ENCODE measurements at places on chromosomes 1 and 21. TPM values are rescaled to one million over a fixed set of nuclear protein-coding genes. Genes with fewer than 3 reads are reported as not detected.
A peak's percentile ranks its signal among the peaks of the same experiment; 100 is the strongest.

GRCh38 chr1:15786581-15786980, 20.9 kb downstream of the UQCRHL start:
- no peak for DNase-seq

DNA sequence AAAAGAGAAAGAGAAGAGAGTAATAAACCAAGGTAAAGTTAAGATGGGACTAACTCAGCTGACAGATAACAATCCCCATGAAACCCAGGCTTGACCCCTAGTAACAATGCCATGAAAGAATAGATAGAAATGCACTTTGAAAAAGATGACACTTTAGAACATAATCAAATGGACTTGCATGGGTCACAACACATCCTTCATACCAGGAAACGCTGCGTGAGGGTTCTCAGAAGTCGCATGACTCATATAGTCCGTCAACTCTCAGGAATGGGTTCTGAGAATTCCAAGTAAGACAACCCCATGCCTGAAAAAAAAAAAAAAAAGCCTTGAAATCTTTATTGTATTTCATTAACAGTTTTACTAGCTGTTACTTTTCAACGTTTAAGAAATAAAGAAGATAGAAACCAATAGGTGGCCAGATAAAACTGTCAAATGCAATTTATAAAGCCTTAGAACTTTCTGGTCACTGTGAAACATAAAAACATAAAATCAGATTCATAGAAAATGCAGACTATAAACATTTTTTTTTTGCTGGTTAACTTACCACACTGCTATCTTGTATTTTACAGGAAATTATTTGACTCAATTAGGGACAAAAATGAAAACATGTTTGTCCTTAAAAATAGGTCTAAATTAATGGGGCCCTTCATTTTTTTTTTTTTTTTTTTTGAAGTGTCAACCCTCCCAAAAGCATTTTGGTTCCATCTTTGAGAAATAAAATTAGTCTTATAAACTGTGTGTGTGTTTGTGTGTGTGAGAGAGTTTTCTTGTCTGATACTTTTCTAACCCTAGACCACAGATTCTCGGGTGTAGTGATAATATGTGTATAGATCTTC, 202.1 kb downstream of the NCAM2 start:
- peak; percentile 0 for DNase-seq

DNA sequence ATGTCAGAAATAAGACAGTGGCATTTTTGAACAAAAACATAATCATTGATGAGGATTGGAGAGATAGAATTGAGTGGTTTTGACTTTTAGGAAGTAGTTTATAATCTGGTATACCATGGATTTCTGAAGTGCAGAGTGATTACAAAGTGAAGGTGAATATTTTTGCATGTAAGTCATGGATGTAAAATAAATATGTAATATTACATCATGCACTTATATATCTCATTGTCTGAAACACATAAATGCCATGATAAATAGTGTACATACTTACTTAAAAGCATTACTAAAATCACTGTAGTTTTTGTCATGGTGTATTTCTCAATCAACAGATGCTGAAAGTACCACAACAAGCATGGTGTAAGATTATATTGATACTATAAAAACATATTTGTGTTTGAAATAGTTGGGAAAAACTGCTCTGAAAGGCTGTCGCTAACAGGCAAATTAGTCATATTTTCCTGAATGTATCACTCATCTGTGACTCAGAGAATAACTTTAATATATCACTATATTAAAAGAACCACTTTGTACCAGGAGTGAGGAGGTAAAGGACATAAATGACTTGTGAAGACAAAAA, 24.8 kb upstream of the RGS18 start:
- DNase-seq: peak; percentile 52

DNA sequence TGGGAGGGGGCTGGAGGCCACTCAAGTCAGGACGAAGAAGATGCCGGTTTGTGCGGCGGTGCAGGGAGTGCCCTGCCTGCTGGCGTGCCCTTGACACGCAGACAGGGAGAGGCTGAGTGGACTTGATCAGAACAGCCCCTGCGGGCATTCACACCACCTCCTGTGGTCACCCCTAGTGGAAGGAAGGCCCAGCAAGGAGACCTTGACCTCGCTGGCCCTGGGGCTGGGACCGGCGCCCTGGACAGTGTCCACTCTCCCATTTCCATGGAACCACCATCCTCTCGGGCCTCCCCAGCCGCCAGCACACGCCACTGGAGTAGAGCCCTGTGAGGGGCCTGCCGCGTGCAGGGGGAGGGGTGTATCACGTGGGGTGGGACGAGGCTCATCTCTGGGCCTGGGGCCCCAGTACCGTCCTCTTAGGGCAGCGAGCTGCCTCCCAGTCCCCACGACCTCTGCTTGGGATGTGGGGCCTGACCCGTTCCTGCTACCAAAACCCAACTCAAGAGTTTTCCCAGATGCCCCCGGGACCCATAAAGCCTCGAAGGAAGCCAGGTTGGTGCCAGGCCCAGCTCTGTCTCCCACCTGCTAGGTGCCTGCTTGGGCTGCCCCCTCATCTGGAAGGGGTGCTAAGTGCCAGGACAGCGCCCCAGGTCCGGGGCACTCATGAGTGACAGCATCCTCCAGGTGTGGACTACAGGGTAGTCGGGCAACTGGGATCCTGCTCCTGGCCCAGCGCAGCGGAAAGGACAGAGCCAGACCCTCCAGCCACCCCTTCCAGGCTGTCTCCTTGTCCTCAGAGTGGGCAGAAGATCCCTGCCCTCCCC, 62.8 kb downstream of the SLX9 start:
- DNase-seq: no peak

RNU1-1 gene
- total RNA-seq: under 0.01 TPM

S100A5 gene
- not detected for total RNA-seq

- no peak for DNase-seq
These were observed 15.9 kb downstream of the HSPA13 start for GRCh38 chr21:14366998-14367397.

PLA2G2F gene
- not detected for total RNA-seq

- DNase-seq: no peak
These were observed 18.2 kb upstream of the PDC start for GRCh38 chr1:186479162-186479561.

- DNase-seq: no peak
These were observed 35.9 kb upstream of the CAMK1G start for GRCh38 chr1:209547626-209548025.

CSF3R gene
- total RNA-seq: not detected

OR2M3 gene
- total RNA-seq: not detected

MTF2 gene
- 50.5 TPM for total RNA-seq

GRCh38 chr1:59485171-59485570, 188.3 kb downstream of the FGGY start:
- no peak for DNase-seq

DNA sequence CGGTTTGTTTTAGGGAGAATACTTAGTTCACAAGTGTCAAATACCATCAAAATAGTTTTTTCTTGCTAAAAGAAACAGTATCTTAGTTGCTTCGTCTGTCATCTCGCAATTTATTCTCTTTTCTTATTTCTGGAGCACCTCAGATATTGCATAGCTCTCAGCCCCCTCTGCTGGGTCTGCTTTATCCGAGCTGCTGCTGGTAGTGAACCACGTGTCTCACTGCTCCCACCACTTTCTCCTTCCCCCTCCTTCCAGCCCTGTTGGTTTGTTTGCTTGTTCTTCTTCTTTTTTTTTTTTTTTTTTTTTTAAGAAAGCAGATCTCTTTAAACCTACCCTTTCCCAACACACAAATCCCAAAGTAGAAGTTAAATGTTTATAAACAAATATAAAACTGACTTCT, 170.8 kb downstream of the EDEM3 start:
- DNase-seq: no peak

DNA sequence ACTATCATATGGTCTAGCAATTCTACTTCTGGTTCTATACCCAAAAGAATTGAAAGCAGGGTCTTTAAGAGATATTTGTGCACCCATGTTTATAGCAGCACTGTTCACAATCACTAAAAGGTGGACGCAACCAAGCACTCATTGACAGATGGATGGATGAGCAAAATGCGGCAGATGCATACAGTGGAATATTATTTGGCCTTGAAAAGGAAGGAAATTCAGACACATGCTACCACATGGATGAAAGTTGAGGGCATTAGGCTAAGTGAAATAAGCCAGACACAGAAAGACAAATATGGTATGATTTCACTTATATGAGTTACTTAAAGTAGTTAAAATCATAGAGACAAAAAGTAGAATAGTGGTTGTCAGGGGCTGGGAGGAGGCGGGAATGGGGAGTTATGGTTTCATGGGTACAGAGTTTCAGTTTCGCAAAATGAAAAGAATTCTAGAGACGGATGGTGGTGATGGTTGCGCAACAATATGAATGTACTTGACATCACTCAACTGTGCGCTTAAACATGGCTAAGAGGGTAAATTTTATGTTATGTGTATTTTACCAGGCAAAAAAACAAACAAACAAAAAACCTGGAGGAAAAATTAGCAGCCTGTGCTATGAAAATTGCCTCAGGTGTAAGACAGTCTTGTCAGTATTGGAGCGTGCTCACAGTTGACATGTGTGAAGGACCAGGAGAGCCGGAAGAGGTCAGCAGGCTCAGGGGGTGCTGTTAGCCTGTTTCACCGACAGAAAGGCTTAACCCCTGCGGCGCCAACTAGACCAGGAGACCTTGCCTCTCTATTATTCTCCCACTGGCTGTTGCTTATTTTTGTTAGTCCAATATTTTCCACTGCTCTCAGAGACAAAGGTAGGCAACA, 26.5 kb downstream of the CD247 start:
- no peak for DNase-seq

SERTAD4 gene
- total RNA-seq: 1.1 TPM

KCNC4 gene
- 5.1 TPM for total RNA-seq

GRCh38 chr1:7915826-7916500, 24.7 kb downstream of the TNFRSF9 start:
- DNase-seq: peak; percentile 21

- no peak for DNase-seq
These were observed 2.9 kb downstream of the CRYZ start for GRCh38 chr1:74729741-74730478.

SPTA1 gene
- 3.1 TPM for total RNA-seq

GRCh38 chr1:198574325-198574724, 33.8 kb upstream of the ATP6V1G3 start:
- DNase-seq: no peak

TTLL7 gene
- total RNA-seq: 2.2 TPM

COG2 gene
- 20.1 TPM for total RNA-seq

DNA sequence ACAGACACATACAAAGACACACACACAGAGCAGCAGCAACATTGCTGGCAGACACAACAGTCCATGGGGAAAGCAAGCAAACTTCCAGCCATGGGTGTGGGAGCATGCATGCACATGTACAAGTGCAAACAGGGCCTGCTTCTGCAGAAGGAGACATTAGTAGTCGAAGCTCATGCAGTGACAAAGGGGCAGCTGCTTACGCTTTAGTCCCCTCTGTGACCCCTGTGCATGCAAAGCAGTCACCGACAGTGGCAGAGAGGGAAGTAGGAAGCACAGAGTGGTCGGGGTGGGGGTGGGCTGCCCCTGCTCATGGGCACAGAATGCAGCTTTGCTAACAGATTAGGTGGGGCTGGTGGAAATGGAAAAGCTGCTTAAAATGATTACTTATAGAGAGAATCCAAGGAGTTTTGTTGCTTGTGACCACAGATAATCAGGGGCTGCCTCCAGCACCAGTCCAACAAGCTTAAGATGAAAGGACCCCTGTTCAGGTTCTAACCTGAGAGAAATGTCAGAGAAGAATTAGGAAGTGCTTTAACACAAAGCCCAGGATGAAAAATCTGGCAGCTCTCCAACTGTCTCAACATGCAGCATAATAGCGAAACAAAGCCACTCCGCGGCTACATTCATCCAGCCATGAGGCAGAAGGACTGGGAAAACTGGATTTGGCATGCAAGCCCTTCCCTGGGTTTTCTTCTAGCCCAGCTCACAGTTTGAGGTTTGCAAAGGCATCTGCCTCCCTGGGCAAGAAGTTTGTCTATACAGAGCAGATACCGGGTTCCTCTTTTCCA, 378.9 kb downstream of the KCNH1 start:
- no peak for DNase-seq

CFHR3 gene
- not detected for total RNA-seq

- no peak for DNase-seq
These were observed 155.6 kb upstream of the ZNF648 start for GRCh38 chr1:182217071-182217470.

DNA sequence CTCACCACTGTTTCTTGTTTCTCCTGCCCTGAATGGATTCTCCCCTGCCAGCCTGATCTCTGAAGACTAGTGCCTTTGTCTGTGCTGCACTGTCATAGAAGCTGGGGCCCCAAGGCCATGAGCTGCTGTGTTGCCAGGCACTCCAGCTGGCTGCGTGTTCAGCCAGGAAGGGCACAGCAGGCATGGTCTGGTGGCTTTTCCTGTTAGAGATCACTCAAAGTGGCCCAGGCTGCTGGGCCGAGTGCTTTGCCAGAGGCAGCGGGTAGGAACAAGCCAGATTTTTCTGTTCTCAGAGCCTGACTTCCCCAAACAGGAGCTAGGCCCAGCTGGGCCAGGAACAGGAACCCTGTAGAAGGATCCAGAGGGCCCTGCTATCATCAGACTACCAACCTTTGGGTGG, 5.2 kb downstream of the ADPRS start:
- no peak for DNase-seq

All from dermis blood vessel endothelial cell (primary cell).